ENCODE measurements at places on chromosomes 7 and 10. TPM values are rescaled to one million over a fixed set of nuclear protein-coding genes. Genes with fewer than 3 reads are reported as not detected.

SLC39A12 gene
- total RNA-seq: not detected

LRRD1 gene
- total RNA-seq: not detected

PLCE1 gene
- 0.32 TPM for total RNA-seq

MNX1 gene
- not detected for total RNA-seq

CALHM1 gene
- total RNA-seq: not detected

FAM237B gene
- not detected for total RNA-seq

C10orf53 gene
- total RNA-seq: not detected

NODAL gene
- not detected for total RNA-seq

ACTR3C gene
- total RNA-seq: 7.4 TPM

TBC1D12 gene
- total RNA-seq: 15.1 TPM

BAMBI gene
- total RNA-seq: 25.9 TPM

KLF14 gene
- under 0.01 TPM for total RNA-seq

C10orf62 gene
- not detected for total RNA-seq

ZP3 gene
- 0.86 TPM for total RNA-seq

SPDYE1 gene
- not detected for total RNA-seq

TMEM178B gene
- total RNA-seq: 0.43 TPM

AKR1C2 gene
- 1.6 TPM for total RNA-seq

TWIST1 gene
- 19.3 TPM for total RNA-seq

CYP26A1 gene
- under 0.01 TPM for total RNA-seq

SPDYE9 gene
- total RNA-seq: not detected

ELOVL3 gene
- 0.32 TPM for total RNA-seq

UCMA gene
- total RNA-seq: not detected

TAS2R5 gene
- total RNA-seq: 0.86 TPM

CCDC3 gene
- 0.43 TPM for total RNA-seq

BLVRA gene
- total RNA-seq: 14.7 TPM

PNLIPRP3 gene
- not detected for total RNA-seq

MYH16 gene
- total RNA-seq: not detected
